GM23248 (cell line): ENCODE measurements at places on chromosomes 4 and X. TPM values are rescaled to one million over a fixed set of nuclear protein-coding genes. Genes with fewer than 3 reads are reported as not detected.

Gene TBC1D9
- total RNA-seq = 14.4 and 18.3 TPM in 2 replicates

Gene CFAP299
- total RNA-seq = 1.1 TPM in 1 of 2 replicates, not detected in the other

Gene TCP11X2
- total RNA-seq = not detected in 2 replicates

Gene LEF1
- total RNA-seq = not detected in 2 replicates

Gene DUX4
- not detected in 2 replicates for total RNA-seq

DNA sequence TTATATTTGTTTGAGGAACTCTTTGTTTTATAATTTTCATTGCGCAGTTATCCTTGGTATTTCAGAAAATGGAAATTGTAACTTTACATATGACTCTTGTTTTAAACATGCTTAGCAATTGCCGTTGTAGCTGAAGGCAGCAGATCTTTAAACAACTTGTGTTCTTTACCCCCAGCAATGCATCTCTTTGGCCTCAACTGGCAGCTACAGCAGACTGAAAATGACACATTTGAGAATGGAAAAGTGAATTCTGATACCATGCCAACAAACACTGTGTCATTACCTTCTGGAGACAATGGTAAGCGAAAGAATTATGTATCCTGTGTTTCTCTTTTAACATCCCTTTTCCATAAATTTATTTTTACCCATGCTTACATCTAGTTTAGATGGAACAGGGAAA, 263.6 kb downstream of the DCTD start:
- DNase-seq = no peak

DNA sequence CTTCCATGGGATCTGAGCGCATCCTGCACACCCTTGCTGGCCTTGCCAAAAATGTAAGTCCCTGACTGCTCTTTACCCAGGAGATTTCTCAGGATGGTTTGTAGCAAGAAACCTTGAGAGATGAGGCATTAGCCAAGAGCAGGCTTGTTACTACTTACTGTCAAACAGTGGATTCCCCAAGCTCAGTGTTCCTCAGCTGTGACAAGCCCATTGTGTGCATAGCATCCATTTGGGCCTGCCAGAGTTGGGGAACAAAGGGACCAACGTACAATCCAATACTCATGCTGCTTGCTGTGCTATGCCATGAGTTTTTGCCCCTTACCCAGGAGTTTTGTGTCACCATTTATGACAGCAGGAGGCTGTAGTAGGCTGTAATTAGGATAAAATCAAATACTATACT, 267.6 kb downstream of the TENM3 start:
- DNase-seq = no peak

- no peak for DNase-seq
Measured at GRCh38 chr4:168272488-168272887, 46.1 kb downstream of the DDX60 start.

- DNase-seq = peak; percentile 11
Measured at GRCh38 chr4:181650033-181650825, 593.0 kb upstream of the TENM3 start.

DNA sequence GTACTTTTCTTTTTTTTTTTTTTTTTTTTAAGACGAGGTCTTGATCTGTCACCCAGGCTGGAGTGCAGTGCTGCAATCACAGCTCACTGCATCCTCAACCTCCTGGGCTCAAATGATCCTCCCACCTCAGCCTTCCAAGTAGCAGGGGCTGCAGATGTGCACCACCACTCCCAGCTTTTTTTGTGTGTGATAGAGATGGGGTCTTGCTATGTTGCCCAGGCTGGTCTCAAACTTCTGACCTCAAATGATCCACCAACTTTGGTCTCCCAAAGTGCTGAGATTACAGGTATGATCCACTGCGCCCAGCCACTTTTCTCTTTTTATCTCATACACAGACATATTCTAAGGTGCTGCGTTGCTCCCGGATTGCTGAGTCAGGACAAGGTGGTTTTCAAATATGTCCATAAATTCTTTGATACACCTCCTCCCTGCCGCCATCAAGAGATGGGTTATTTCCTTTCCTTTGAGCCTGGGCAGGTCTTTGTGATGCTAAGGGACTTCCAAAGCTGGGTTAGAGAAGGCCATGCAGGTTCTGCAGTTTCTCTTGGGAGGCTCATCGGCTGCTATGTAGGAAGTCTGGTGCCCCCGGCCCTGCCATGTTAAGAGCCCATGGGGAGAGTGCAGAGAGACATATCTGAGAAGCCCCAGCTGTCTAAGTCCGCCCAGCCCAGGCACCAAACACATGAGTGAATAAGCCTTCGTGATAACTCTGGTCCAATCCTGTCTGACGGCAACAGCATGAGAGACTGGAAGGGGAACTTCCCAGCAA, 8.4 kb upstream of the PLA2G12A start:
- DNase-seq = no peak

GRCh38 chr4:78592088-78592783, 40.7 kb downstream of the ANXA3 start:
- DNase-seq = peak; percentile 16

GRCh38 chr4:52199574-52200338, 148.7 kb downstream of the SPATA18 start:
- DNase-seq = peak; percentile 85

- DNase-seq = peak; percentile 54
Measured at GRCh38 chrX:130746709-130747342, 156.2 kb downstream of the ENOX2 start.

GRCh38 chrX:44451056-44451455, 91.6 kb downstream of the FUNDC1 start:
- no peak for DNase-seq

- no peak for DNase-seq
Measured at GRCh38 chrX:67654301-67654700, 110.5 kb downstream of the AR start.

DNA sequence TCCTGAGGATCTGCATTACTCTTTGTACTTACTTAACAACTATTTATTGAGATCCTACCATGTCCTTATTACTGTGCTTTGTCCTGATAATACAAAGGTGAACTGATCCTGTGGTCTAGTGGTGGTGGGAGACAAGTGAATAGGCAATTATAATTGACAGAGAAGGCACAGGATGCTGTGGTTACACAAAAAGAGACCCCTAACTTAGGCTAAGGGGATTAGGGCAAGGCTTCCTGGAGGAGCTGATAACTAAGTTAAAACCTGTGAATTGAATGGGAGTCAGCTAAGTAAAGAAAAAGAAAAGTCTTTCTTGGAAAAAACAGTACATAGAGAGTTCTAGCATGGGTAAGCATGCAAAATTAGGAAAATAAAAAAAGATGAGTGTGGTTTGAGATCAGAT, 164.4 kb downstream of the LARP7 start:
- DNase-seq = no peak

DNA sequence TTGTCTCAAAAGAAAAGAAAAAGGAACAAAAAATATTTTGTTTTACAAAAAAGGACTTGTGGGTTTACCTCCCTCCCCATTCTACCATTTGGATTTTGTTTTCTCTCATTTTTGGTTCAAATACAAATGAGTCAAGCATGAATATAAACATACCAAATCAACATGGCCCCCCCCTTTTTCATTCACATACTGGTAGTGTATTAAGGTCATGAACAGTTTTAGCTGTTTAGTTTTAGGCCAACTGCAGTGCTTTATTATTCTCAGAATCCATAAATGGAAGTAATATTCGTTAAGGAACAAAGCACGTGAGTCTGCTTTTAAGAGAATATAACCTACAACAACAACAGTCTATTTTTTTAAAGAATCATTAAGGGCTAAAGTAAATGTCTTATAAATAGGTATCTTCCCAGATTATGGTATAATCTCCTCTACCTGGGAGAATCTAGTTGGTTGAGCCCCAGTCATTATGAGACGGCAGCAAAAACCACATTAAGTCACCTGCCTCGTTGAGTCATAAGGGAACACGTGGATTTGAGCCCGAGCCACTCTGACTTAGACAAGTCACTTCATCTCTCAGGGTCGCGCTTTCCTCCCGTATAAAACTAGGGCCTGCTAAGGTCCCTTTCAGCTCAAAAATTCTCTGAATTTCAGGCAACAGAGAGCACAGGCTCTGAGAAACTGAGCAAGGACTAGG, 26.7 kb downstream of the BCLAF3 start:
- no peak for DNase-seq
